Purkinje cell (primary cell): ENCODE measurements at places on chromosomes 16 and 17. TPM values are rescaled to one million over a fixed set of nuclear protein-coding genes. Genes with fewer than 3 reads are reported as not detected.

The DOK4 gene
- 0.77 and 1.6 TPM in 2 replicates for polyA plus RNA-seq

The PRSS53 gene
- polyA plus RNA-seq, result not detected in 2 replicates

The CRAMP1 gene
- 0.43 and 1.4 TPM in 2 replicates for polyA plus RNA-seq

The MYCBPAP gene
- polyA plus RNA-seq, result not detected in 2 replicates

The CANT1 gene
- 5.1 and 9.3 TPM in 2 replicates for polyA plus RNA-seq

The DYNLRB2 gene
- polyA plus RNA-seq, result 13.8 and 15.0 TPM in 2 replicates
